ENCODE measurements at places on chromosomes 12 and 14.

DNA sequence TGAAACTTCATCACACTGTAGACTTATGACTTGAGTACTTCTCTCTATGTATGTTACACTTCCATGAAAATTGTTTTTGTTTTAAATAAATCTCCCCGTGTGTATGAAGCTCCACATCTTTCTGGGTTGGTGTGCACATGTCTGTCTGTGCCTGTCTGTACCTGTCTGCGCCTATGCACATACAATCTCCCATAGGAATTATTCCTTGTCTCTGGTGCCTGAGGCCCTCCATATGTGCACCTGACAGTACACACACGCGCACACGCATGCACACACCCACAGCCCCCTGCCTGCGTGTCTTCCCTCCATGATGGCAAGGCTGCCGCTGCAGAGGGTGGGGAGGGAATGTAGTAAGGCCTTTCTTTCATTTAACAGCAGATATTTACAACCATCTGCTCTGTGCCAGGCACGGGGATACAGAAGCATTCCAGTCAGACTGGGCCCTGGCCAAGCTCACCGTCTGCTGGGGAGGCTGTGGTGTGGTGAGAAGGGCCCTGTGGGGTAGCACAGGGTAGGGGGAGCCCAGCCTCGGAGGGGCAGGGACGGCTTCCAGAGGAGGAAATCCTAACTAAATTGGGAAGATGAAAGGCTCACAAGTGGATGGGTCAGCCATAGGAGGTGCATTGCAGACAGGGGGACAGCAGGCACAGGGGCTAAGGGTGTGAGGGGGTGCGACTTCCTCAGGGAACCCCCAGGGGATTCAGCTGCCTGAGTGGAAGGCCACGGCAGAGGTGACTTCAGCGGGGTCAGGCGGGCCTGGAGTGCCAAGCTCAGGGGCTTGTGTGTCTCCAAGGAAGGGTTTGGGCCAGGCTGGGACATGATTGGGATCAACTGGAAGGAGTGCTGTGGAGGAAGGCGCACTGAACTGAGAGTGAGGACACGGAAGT lies 26.1 kb downstream of the KRT8 start:
- DNase-seq: no peak

DNA sequence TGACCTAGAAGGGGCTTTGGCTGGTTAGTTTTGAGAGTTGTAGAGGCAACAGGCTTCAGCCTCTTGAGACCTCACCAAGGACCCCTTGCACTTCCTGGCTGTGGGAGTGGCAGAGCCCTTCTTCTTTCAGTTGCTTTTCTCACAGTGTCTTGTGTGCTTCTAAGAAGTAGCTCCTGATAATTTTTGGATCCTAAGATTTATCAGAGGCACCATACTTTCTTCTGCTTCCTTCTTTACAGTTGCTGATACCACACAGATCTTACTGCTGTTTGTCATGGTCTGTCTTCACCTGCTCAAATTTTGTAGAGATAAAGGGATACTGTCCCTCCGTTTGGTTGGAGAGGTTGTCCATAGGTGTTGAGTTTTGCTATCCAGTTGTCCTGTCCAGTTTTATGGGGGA lies 33.8 kb downstream of the VRK1 start:
- peak; percentile 23 for DNase-seq

GRCh38 chr12:10293570-10294227 lies 14.0 kb upstream of the KLRD1 start:
- DNase-seq: no peak

- no peak for DNase-seq
These were observed 137.6 kb upstream of the MAX start for GRCh38 chr14:65239938-65240296.

DNA sequence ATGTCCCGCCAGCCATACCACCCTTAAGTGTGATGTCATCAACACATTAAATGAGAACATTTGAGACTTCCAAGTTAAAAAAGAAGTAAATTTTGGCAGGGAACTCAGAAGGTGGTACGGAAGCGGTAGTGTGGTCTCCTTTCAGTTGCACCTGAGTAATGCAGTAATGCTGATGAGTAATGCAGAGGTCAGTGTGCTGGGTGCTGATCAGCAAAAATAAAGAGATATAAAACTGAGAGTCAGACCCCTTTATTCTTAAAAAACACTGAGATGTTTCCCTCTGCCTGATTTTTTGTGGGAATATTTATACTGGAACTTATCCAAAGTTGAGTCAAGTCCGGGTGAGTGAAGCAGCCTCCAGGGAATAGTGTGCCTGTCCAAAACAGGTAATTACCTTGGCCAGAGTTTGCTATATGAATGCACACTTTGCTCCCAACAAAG lies 370.6 kb upstream of the PRICKLE1 start:
- DNase-seq: no peak

DNA sequence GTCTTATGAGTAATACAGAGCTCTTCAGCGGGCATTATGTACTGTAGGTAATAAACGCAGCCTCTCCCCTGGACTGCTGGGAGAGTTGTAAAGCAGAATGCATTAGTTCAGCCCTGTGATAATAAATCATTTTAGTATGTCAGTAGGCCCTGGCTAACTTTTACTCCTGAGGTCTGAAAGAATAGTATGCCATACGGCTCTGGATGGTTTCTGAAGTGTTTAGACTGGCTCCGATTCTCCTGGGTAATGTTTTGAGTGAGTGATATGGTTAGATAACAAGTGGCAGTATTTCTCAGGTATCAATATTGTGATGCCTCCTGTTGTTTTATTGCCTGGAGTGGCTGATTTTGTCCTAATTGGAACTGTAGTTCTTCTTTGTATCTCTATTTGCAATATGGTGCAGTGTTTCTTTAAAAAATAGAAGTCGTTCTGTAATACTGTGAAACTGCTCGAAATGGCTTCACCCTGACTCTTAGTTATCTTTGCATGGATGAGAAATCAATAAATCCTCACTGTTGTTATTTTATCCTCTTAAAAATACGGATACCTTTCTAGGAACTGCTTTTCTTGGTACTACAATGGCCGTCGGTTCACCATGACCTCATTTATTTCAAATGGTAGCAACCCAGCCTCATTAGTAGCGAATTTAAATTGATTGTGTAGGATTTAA lies 100.2 kb downstream of the PDZRN4 start:
- DNase-seq: no peak

DNA sequence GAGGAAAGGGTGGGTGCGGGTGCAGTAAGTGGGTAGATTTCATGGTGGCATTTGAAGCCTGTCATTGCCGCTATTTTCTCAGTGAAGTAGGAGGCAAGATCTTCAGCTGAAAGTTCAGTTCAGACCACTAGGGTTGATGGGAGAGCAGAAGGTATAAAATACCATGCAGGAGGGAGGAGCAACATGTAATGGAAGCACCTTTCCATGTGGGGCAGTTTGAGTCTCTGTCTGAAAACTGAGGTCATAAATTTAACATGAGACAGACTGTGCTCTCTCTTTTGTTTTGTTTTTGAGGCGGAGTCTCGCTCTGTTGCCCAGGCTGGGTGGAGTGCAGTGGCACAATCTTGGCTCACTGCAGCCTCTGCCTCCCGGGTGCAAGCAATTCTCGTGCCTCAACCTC lies 22.7 kb downstream of the LRRC74A start:
- peak; percentile 51 for DNase-seq

DNA sequence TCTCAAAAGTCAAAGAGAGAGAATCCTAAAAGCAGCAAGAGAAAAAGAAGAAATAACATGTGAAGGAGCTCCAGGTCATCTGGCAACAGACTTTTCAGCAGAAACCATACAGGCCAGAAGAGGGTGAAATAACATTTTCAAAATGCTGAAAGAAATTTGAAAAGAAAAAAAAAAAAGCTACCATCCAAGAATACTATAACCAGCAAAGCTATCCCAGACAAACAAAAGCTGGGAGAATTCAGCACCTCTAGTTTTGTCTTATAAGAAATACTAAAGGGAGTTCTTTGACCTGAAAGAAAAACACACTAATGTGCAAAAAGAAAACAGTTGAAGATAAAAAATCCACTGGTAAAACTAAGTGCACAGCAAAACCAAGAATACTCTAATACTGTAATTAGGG lies 36.8 kb downstream of the SLC41A2 start:
- no peak for DNase-seq

- no peak for DNase-seq
These were observed 39.1 kb upstream of the GPHB5 start for GRCh38 chr14:63357841-63358240.

- no peak for DNase-seq
These were observed 61.9 kb downstream of the CHGA start for GRCh38 chr14:92984896-92985295.

- DNase-seq: no peak
These were observed 4.2 kb downstream of the MUCL1 start for GRCh38 chr12:54858562-54858961.

- DNase-seq: no peak
These were observed 178.2 kb upstream of the HIF1A start for GRCh38 chr14:61516964-61517653.

- DNase-seq: no peak
These were observed 76.0 kb downstream of the CHGA start for GRCh38 chr14:92998946-92999345.

GRCh38 chr12:118493962-118494361 lies 117.6 kb downstream of the SUDS3 start:
- DNase-seq: no peak

GRCh38 chr12:2961705-2962104 lies 2.5 kb downstream of the TEAD4 start:
- DNase-seq: no peak

- no peak for DNase-seq
These were observed 14.4 kb downstream of the CLSTN3 start for GRCh38 chr12:7144414-7145120.

GRCh38 chr14:23861666-23862065 lies 91.9 kb upstream of the DHRS4 start:
- DNase-seq: peak; percentile 10

DNA sequence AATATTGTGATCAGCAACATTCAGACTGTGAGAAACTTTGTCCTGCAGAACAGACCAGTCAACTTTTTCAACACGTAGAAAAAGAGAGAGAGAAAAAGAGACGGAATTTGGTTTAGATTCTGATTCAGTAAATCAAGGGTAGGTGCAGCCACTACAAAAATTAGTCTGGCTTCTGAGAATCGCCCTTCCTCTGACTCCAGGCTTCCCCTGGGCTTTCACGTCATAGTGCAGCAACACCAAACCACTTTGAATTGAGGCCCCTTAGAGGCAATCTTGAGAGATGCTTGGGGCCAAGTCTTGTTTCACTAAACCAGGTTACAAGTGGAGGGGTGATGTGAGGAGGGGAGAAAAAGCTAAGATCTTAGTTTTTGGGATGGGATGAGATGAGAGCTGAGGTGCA lies 37.5 kb upstream of the PTGR2 start:
- DNase-seq: no peak

GRCh38 chr12:40788276-40788675 lies 96.0 kb downstream of the CNTN1 start:
- no peak for DNase-seq

DNA sequence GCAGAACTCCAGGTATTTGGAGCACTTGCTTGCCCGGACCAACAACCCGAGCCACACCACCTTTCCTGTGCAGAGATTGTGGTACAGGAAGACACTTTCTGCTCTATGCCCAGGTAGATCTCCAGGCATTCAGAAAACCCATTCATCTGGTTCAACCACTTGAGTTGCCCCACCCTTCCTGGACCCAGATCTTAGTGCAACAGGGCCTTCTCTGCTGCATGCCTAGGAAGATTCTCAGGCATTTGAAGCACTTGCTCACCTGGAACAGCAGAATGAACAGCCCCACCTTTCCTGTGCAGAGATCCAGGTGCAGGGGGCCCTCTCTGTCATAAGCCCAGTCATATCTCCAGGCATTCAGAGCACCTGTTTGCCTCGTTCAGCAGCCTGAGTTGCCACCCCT lies 412.8 kb upstream of the MGAT4C start:
- DNase-seq: no peak

DNA sequence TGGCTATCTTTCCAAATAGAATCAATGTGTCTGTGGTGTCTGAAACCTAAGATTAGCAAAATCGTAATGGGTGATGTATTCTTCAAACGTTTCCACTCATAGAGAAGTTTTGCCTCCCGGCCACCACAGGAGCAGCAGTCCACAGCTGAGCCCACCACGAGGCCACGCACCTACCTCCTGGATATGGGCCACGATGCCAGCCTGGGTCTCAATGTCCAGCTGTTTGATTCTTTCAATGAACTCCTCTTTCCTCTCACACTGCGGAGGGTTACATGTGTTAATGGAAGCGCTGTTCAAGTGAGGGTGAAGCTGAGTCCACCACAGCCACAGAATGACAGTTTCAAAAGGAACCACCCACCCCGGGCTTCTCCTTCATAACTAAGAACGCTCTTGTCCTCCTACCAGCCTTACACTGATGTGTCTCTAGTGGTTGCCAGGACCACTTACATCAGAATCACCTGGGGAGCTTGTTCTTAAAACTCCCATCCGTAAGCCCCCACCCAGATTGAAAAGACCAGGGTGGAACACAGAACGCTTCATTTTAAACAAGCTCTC lies 75.3 kb downstream of the CCDC88C start:
- peak; percentile 70 for DNase-seq

- DNase-seq: peak; percentile 70
These were observed 427 bp upstream of the TMEM120B start for GRCh38 chr12:121712190-121712460.

All from common myeloid progenitor, CD34-positive (primary cell).